ENCODE measurements at places on chromosomes 12 and 14.
A peak's percentile ranks its signal among the peaks of the same experiment; 100 is the strongest.

GRCh38 chr14:56666294-56666693, 86.7 kb downstream of the TMEM260 start:
- DNase-seq, result no peak

DNA sequence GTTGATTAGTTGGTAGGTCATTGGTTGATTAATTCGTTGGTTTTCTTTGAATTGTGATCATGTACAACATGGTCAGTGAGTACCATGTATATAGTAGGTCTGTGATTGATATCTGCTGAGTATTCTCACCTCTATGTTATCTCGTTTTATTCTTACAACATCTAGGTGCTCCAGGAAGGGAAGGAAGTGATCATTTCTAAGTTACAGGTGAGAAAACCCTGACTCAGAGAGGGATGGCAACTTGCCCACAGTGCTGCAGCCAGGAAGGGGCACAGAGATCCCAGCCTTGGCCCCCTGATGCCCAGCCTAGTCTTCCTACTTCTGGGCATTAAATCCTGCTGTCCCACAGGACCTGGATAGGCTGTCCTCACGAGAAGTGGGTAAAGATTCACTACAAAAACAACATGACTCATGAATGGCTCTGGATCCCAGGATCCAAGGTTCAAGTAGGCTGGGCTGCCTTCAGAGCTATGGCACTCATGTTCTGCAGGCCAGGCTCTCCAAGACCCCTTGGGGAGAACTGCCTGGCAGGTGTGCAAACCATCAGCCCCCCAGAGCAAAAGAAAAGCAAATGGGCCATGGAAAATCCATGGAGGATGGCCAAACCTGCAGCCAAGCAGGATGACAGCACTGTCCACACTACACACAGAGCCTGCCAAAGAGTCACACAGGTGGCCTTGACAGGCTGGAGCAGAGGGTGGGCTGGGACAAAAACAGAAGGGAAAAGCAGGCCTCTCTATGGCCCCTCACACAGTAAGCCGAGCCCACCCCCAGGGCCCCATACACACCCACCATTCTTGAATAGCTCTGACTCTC, 146.2 kb downstream of the BCL11B start:
- no peak for DNase-seq

GRCh38 chr14:88204221-88204620, 118.8 kb downstream of the KCNK10 start:
- no peak for DNase-seq

DNA sequence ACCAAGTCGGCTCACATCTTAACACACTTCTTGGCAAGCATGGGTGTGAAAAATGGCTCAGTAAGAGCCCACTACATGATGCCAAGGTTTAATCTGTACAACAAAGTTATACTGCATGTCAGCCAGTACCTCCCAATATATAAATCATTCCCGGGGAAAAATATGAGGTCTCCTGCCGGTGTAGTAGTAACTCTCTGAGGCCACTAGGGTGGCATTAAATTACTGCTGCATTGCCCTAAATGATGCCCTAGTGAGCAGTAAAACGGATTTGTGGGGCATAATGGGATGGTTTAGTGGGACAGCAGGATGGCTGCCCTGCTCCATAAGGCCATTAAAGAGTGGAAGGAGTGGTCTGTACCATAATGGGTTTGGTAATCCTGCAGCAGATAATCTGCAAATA, 267.7 kb downstream of the MED13L start:
- DNase-seq, result no peak

DNA sequence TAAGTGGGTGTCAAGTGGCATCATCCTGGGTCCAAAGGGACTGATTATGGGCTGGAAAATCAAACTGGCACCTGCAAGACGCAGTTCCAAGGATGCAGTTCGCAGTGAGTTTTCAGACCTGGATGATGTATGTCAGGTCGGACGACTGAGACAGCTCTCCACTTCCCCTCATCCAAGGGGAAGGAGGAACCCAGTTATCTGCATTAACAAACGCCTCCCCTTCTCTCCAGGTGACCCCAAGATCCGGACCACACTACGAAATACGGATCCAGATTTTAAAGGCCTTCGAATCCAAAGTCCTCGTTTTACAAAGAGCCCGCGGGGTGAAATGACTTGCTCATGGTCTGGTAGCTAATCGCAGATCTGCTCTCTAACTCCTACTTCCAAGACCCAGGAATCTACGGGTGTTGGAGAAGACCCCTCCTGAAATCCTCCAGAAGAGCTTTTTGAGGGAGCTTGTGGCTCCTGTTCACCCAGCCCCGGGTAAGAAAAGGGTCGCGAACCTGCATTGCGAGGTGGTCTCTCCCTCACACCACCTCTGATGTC, 460 bp upstream of the SYNE2 start:
- DNase-seq, result no peak

DNA sequence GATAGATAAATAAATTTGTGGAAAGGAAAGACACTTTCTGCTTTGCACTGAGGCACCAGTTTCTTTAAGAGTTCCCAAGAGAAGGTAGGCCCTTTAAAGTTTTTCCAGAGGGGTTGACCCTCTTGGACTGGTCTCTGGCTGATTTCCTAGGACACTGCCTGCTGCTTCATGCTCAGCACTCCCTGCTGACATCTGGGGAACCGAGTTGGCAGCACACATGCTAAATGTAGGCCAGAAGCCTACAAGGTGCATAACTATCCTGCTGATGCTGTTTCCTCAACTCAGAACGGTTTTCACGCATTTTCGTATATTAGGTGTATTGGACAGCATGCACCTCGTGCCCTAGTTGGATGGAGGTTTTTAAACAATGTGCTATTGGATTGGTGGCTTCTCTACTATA, 887.2 kb upstream of the SEL1L start:
- no peak for DNase-seq

GRCh38 chr14:43249116-43249515, 1258.0 kb downstream of the FSCB start:
- no peak for DNase-seq

DNA sequence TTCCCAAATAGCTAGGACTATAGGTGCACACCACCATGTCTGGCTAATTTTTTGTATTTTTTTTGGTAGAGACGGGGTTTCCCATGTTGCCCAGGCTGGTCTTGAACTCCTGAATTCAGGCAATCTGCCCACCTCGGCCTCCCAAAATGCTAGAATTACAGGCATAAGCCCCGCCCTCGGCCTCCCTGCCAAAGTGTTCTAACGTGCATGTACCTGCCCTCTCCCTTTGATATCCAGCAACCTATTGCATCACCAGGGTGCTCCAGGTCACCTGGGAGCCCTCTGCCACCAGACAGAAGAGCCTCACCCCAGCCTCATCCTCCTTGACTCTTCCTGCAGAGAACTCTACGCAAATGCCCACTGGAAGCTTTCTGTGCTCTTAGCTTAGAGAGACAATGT, 2.2 kb upstream of the EML1 start:
- DNase-seq, result no peak

GRCh38 chr12:1936406-1937320, 18.2 kb upstream of the CACNA2D4 start:
- peak; percentile 40 for DNase-seq

DNA sequence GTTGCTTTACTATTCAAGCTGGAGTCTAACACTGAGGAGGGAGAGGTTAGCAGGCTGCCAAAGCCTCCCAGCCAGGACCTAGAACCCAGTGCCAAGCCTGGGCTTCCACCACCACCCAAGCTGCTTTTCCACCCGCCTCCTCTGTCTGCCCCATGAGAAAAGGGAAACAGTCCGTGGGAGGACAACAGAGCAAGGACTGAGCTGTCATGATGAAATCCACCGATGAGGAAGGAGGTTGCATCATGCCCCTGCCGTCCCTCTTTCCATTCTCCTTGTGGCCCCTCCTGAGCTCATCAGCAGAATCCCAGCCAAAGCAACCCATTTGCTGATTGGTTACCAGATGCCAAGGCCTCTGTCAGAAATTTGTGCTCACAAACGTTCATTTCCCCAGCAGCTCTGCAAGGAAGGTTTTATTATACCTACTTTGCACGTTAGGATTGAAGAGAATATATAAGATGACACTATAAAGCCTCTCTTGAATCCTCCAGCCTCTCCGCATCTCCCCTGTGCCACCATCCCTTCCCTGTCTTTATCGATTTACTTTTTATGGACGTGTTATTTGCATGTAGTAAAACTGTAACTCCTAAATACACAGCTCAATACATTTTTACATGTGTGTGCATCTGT, 6.3 kb upstream of the SERPINA1 start:
- DNase-seq, result no peak

GRCh38 chr12:62656591-62657362, 190.2 kb downstream of the MON2 start:
- no peak for DNase-seq

GRCh38 chr12:126095748-126096510, 1030.7 kb downstream of the AACS start:
- no peak for DNase-seq

DNA sequence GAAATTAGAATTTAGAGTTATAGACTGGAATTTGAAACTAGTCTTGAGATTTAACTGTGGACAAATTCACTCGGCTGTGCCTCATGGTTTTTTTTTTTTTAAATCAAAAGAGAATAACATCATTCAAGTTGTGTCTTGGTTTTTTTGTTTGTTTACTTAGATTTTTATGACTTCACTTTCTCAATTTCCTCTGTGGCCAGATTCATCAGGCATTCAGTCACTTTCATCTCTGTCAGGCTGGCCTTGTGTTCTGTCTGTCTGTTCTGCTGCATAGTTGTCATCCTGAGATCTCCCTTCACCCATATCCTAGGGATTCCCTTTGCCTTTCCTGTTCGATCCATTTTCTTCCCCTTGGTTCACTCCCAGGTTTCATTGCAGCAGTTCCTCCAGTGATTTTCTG, 10.0 kb downstream of the MARK3 start:
- DNase-seq, result no peak

GRCh38 chr12:4421590-4422031, 24.0 kb downstream of the FGF6 start:
- DNase-seq, result peak; percentile 34

GRCh38 chr12:132662901-132663755, 24.0 kb downstream of the POLE start:
- no peak for DNase-seq

DNA sequence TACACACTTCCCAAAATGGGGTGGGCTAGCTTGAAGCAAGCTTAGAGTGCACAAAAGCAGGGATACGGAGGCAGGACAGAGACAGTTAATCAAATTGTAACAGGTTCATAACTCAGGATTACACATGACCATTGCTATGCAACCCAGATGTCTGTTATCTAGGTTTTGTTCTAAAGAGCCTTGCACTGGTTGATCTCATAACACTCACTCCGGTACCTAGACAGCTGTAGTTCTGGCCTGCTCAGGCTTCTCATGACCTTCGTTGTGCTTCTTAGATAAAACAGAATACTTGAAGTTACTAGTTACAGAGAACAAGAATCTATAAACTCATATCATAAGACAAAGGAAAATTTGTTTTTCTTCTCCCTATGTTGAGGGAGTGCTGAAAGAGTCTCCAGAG, 983.4 kb downstream of the TMEM121 start:
- DNase-seq, result no peak

DNA sequence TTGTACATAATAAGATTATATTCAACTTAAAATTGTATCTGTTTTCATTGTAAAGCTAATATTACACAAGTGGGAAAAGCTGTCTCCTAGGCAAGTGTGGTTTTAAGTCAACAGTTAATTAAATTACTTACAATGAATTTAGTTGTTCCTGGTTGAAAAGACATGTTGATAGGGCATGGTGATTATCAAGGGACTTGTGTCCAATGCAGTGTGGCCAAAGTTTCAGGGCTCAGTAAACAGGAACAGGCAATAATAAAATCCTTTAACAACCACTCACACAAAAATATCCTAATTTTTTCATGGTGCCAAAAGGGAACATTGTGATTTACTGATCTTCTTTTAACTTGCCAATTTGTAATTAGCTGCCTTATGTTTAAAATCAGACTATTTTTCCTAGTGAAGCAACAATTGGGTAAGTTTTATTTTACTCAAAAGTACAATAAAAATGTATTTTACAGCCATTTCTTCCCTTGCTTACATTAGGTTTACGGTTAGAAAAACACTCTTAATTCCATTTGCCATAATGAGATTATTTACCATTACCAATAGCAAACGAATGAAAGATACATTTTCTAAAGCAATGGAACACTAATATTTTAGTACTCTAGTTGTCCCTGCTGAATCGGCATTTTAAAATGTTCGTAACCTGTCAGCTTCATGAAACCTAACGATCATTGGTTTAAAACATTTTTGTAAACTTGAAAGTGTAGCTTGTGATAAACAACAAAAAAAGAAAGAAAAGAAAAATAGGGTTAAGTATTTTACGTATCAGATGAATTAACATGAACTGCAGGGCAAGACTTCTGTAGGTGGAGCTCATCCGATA, 1.8 kb upstream of the WNK1 start:
- DNase-seq, result no peak

DNA sequence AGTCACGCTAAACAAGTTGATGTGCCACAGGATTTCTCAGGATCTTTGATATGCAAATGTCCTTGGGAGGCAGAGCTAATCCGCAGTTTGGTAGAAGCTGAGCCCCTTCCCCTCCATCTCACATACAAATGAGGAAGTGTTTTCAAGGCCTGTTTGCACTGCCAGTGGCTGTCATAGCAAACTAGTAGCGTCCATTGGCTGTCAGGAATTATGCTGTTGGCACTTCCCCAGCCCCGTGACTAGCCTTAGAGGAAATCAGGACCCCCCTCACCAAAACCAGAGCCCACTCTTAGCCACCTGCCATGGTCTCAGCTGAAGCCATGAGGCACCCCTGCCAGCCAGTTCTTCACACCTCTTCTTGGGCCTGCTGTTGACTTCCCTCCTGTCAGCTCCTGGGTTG, 253.9 kb downstream of the CACNA1C start:
- DNase-seq, result no peak

DNA sequence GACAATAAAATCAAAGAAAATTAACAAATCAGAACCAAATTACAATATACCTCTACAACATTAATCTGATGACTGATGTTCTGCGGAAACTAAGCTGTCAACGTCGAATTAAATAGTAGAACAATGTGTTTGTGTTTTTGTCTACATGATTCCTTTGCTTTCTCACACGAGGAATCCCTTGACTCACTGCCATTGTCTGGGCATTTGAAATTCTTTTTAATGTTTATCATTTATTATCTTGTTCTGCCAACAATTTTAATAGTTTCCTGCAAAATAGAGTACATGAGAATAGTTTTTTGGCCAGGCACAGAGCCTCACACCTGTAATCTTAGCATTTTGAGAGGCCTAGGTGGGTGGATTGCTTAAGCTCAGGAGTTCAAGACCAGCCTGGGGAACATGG, 76.6 kb upstream of the KRAS start:
- no peak for DNase-seq

- DNase-seq, result no peak
Observed at GRCh38 chr14:61503167-61503801, 181.9 kb downstream of the PRKCH start.

GRCh38 chr12:20653871-20654270, 41.3 kb upstream of the SLCO1C1 start:
- no peak for DNase-seq
